ENCODE measurements at places on chromosomes 16 and 17.

GRCh38 chr17:7833795-7834541 lies at the start of gene KDM6B:
Gene KDM6B (plus strand): TSS chr17:7834217. CDS start chr17:7845555, 11,338 bp downstream.
- peak; percentile 93 for DNase-seq

DNA sequence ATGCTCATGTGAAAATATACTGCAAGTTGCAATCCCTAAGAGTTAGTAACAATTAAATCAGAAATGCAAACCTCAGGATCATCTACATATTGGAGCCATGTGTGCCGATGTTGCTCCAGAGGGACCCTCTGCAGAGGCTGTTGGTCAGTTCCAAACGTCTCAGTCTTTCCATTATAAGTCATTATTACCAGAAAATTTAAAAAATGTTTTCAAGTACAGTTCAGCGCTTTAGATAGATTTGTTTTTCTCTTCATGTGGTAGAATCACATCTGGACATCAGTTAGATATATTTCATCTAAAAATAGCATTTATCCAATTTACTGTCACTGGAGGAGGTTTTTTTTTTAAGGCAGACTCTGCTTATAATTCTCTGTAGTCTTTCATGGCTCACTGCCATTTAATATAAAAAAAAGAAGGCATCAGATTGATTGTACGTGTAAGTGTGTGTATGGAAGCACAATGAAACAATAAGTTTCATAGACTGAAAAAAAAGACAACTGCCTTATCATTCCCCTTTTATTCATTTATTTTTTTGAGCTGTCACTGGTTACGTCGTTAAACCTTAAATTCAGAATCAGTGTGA lies 46.1 kb upstream of the MARCHF10 start:
- DNase-seq, result no peak

DNA sequence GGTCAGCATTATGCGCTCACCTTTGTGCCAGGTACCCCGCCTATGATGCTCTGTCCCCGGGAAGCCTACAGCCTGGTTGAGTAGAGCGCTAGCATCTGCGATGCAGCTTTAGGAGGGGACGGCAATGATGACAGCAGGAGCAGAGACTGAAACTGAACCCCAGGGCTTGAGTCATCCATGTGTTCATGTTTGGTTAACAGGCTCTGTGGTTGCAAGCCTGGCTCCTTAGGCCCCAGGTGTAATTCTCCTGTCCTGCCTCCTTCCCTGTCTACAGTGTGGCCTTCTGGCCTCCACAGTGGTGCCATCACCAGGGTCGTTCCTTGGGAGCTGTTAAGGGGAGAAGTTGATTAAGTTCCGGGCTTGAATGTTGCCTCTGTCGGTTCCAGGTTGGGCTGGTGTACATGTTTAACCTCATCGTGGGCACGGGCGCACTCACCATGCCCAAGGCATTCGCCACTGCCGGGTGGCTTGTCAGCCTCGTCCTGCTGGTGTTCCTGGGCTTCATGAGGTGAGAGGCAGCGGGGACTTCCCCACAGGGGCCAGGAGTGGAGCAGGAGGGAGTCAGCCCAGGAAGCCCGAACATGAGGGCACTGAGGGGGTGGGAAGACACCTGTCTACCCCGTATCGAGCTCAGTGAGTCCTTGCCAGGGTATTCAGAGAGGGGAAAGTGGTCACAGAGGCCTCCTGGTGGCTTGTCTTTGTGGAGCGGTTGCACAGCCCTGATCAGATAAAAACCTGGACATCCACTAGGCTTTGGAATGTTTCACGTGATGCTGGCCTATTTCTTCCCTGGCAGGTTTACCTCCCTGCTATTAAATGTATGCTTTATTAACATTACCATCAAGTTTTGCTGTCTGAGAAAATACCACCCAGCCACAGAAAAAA lies 9.2 kb upstream of the NAT9 start:
- no peak for DNase-seq

DNA sequence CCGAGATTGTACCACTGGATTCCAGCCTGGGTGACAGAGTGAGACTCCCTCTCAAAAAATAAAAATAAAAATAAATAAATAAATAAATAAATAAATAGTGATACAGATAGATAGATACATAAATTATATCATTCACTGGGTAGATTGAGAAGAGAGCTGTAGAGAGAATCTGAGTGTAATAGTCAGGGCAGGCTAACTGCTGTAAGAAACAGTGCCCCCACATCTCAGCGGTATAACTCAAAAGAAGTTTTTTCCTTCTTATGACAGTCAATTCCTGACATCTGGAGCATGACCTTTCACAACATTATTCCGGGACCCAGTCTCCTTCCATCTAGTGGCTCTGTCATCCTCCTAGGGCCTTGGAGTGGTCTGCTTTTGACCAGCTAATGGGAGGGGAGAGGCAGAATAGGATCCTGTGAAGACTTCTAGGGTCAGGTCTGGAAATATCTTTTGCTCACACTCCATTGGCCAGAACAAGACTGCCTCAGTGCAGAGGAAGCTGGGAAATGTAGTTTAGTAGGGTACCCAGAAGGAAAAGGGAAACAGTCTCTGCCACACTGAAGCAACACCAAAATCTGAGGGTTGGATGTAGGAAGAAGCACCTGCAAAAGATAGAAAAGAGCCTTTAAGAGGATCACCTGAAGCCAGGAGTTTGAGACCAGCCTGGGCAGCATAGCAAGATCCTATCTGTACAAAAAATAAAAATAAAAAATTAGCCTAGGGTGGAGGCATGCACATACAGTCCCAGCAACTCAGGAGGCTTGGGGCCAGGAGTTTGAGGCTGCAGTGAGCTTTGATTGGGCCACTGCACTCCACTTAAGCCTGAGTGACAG lies 3.0 kb upstream of the QPRT start:
- DNase-seq, result peak; percentile 45

DNA sequence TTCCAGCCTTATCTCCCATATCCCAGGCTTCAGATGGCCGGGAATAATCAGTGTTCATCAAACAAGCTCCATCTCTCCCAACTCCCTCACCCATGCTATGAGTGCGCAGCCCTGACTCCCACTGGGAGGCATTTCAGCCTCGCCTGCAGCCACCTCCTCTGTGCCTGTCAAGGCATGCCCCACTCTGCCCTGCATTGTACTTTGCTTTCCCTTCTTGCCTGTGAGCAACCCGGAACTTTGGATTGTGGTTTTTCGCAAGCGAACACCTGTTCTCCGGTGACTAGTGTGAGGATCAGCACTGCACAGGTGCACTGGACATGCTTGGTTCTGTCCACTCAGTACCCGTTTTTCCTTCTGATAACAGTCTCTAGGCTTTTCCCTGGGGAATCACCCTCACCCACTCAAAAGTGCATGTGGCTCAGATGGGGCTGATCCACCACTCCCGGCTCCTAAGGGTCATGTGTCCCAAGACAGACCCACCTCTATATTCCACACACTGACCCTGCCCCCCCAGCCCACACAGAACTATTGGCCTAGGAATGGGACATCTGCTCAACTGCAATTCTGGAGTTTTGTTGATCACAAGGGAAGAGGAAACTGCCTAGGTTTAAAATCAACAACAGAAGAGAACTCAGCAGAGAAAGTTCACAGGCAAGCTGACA lies 9.1 kb downstream of the CHST6 start:
- DNase-seq, result no peak

GRCh38 chr16:14629612-14629918 lies 495 bp downstream of the PARN start:
- peak; percentile 24 for DNase-seq

Measured in ACHN (cell line).